CD4-positive, alpha-beta T cell treated with Interleukin-12 subunit alpha and Interleukin-12 subunit beta, for 1 hour (primary cell): ENCODE measurements at places on chromosomes 5 and 9.

- DNase-seq: no peak
These were observed 170.9 kb upstream of the TBCA start for GRCh38 chr5:77947041-77947428.

- DNase-seq: no peak
These were observed 391.3 kb upstream of the DAP start for GRCh38 chr5:11152368-11152767.

- no peak for DNase-seq
These were observed 289.0 kb downstream of the PSAT1 start for GRCh38 chr9:78585909-78586308.

- DNase-seq: no peak
These were observed 37.1 kb upstream of the NTNG2 start for GRCh38 chr9:132124800-132125199.

- peak; percentile 19 for DNase-seq
These were observed 30.4 kb downstream of the GNG10 start for GRCh38 chr9:111691672-111692329.

GRCh38 chr5:108649106-108649505, 98.6 kb upstream of the FER start:
- no peak for DNase-seq

GRCh38 chr9:85541876-85542275, 199.9 kb downstream of the AGTPBP1 start:
- no peak for DNase-seq

GRCh38 chr5:37412515-37412914, 33.4 kb downstream of the WDR70 start:
- DNase-seq: no peak

GRCh38 chr5:150101023-150101422, 14.7 kb upstream of the CSF1R start:
- DNase-seq: no peak

- no peak for DNase-seq
These were observed 29.5 kb upstream of the LHFPL2 start for GRCh38 chr5:78677777-78678668.

GRCh38 chr9:21800931-21801682, 1.3 kb upstream of the MTAP start:
- DNase-seq: no peak

DNA sequence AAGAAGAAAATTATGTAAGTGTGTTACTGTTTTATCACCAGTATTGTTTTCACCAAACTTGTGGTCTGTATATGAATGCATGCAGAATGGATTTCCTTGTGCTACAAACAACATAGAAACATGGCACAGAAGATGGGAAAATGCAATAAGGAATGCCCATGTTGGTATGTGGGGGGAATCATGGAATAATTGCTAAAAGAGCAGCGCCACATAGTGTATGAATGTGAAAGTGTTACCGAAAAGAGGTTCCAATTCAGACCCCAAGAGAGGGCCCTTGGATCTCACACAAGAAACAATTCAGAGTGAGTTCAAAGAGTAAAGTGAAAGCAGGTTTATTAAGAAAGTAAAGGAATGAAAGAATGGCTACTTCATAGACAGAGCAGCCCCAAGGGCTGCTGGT, 26.4 kb upstream of the TYRP1 start:
- DNase-seq: no peak

DNA sequence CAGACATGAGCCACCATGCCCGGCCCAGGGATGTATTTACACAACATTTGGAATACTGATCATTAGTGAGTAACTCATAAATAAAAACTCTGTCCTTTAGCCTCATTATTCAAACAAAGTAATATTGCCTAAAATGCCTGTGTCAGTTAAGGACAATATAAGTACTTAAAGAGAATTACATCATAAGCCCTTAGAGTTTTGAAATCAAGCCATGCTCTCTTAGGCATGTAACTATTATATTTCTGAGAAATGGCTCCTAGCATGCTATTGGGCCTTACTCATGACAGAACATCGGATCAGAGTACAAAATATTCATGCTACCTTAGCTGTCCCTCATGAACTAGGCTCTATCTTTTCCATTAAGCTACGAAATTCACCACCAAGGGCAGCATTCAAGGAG, 309.3 kb downstream of the CHSY3 start:
- DNase-seq: no peak

- no peak for DNase-seq
These were observed 548 bp downstream of the TERT start for GRCh38 chr5:1294206-1294834.

DNA sequence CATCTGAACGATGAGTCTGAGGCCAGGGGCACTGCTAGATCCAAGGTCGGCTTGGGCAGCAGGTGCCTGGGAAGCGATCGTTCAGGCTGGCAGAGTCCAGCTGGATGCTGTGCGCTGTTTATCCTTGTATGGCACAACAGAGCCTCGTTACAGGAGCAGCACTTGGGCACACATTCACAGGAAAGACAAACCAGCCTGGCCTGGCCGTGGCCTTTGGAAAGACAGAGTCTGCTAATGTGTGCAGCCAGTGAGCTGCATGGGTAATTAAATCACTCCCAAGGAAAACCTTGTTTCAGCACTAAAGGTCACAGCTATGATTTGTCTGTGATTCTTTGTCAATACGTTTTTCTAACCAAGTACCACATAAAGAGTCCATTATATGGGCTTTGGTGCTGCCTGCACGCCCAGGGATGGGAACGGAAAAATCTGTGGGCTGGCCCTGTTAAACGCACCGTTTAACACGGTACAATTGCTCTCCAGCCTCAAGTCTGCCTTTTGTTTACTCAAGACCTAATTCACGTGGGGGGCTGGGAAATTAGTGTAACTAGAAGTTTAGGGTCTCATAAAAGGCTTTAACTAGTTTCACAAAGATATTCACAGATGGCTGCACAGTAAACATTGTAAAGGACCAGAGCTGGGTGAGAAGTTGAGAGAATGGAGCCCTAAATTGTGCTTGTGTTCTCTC, 509.3 kb downstream of the KDM4C start:
- no peak for DNase-seq

- no peak for DNase-seq
These were observed 268.8 kb upstream of the NREP start for GRCh38 chr5:112025757-112026156.

DNA sequence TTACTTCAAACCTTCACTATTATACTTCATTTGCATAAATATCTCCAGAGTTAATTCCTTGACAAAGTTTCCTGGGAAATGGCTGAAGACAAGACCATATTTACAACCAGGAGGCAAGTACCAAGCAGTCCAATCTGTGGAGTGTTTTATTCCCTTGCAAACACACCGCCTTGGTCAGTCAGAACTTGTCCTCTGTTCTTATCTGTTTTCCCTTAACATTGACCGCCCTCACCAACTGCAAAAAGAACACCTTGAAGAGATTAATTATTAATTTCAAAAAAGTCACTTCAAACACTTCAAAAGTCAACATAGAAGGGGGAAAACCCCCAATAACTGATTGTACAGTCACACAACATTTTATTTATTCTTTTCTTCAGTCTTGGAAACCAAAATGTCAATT, 269.0 kb upstream of the RGMB start:
- no peak for DNase-seq

DNA sequence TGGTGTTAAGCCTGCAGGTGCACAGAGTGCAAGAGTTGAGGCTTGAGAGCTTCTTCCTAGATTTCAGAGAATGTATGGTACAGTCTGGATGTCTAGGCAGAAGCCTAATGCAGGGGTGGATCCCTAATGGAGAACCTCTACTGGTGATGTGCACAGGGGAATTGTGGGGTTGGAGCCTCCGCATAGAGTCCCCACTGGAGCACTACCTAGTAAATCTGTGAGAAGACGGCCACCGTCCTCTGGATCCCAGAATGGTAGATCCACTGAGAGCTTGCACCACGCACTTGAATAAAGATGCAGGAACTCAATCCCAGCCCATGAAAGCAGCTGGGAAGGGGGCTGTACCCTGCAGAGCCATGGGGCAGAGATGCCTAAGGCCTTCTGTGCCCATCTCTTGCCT, 699.4 kb upstream of the FAM174A start:
- no peak for DNase-seq

DNA sequence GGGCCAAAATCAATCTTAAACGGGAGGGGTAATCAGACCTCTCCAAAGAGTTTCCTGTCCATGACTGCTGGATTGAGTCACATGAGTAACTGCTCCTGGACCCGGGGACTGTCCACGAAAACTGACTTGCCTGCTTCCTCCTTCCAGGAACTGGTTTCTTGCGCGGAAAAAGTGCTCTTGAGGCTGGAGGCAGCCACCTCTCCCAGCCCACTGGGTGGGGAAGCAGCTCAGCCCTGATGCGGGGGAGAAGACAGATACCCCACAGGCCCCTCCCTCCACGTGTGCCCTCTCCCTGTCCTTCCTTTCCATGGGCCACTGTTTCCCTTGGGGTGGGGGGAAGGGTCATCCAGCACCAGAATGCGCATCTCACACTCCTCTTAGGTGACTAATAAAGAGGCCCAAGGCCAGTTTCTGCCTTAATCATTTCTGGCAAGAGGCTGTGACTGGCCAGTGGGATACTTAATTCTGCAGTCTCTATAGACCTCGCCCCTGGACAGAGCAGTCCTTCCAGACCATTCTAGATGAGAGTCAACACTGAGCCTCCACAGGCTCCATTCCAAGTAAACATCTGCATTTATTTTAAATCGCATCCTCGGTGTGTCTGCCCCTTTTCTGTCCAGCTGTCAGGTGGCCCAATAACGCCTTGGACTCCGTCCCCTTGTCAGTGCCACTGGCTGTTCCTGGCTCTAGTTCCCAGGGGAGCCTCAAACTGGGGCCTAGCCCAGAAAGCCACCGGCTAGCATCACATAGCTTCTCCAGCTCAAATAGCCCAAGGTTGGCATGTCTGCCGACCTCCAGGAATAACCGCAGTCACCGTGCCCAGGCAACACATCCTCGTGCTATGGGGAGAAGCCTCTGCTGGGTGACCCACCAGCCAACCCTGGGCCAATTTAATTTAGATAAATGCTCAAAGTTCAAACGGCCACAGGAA, 12.0 kb downstream of the REXO4 start:
- DNase-seq: no peak

GRCh38 chr9:74083681-74084433, 413.3 kb upstream of the RORB start:
- no peak for DNase-seq

GRCh38 chr5:79020861-79021561, 35.9 kb upstream of the ARSB start:
- peak; percentile 32 for DNase-seq

GRCh38 chr5:124180875-124181461, 565.5 kb downstream of the ZNF608 start:
- no peak for DNase-seq

DNA sequence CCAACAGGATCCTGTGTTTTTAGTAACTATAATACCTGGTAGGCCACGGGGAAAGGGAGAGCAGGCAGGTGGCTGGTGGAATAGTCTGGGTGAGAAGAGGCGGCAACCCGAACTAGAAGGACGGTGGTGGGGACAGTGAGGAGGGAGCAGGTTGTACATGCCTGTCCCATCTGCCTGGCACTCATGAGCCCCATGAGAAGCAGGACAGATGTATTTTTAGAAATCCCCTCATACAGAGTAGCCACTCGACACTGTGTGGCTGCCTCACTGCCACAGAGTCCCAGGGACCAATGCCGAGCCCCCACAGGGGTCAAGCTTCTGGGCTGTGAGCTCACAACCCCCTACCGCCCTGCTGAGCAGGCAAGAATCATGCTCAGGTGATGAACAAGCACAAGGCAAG, 136.6 kb downstream of the SEC61B start:
- no peak for DNase-seq

GRCh38 chr9:2234371-2234893, 219.3 kb downstream of the SMARCA2 start:
- DNase-seq: no peak

- DNase-seq: no peak
These were observed 115.2 kb downstream of the CWC27 start for GRCh38 chr5:64883912-64884311.

DNA sequence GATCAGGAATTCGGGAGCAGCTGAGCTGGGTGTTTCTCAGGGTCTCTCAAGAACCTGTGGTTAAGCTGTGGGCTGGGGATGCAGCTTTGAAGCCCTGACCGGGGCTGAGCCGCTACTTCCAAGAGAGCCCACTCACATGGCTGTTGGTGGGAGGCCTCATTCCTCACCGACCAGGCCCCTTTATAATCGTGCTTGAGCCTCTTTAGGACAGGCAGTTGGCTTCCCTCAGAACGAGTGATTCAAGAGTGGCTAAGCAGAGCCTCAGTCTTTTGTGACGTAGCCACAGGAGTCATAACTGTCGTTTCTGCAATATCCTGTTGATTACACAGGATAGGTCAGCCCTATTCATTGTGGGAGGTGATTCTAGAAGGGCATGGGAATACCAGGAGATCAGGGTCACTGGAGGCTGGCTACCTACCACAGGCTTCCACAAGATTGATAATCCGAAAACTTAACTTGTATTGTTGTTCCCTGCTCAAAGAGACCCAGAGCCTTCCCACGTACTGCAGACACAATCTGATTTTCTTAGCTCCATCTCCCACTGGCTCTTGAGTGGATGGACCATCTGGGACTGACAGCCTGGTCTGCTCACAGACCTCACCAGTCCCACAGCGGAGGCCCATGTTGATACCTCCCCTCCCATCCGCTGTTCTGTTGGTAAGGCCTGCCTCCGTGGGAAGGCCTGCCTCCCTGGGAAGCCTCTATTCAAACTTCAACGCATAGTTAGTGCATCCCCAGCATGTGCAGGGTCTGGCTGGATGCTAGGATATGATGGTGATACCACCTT, 3.0 kb upstream of the ERGIC1 start:
- DNase-seq: no peak

GRCh38 chr5:107812570-107813141, 141.9 kb upstream of the EFNA5 start:
- DNase-seq: no peak

- DNase-seq: no peak
These were observed 158.0 kb downstream of the PALM2AKAP2 start for GRCh38 chr9:109937861-109938453.

DNA sequence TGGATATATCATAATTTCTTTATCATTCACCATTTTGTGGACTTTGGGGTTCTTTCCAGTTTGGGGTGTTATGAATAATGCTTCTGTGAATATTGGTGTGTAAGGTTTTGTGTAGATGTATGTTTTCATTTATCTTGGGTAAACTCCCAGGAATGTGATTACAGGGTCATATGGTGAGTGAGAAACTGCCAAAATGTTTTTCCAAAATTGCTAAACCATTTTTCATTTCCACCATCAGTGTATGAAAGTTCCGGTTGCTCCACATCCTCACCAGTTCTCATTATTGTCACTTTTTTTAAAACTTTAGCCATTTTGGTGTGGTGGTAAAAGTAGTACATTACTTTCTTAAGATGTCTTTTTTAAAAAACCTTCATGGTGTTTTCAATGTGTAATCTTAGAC, 152.9 kb downstream of the NIPBL start:
- no peak for DNase-seq

DNA sequence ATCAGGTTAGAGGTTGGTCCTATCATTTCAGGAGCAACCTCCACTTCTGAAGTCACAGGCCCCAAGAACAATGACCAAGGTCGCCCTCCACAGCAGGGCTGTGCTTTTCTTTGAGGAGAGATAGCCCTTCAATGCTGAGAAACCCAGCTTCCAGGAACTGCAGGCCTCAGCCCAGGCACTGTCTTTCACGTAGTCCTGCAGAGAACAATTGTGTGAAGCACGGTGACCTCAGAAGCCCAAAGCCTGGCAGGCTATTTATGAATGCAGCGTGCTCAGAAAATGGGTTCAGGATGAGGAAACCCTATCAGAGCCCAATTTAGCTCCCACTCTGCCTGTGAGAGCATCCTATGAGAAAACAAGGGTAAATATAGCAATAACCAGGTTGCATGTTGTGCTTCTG, 388.3 kb downstream of the PLK2 start:
- no peak for DNase-seq
